Renal pelvis (tissue), 12 donors: ENCODE measurements at places on chromosomes 12 and 14.

- no peak for DNase-seq
Observed at GRCh38 chr12:130076752-130077151, 85.5 kb upstream of the FZD10 start.

DNA sequence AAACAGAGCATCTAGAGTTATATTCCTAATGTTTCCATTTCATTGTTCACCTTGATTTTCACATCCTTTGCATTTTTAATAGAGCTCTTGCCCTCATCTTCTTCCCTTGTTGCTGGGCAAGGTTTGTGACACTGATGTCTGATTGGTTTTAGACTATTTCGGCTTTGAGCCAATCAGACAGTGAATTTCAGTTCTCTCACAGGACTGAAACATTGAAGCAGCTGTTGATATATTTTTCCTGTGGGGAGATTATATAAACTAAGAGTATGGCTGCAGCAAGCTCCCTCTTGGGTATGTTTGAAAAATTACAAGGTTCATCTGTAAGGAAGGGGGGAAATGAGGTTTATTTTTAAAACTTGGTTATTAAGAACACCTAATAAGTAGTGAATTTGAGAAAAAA lies 51.2 kb downstream of the ATF7IP start:
- peak; percentile 51 for DNase-seq

DNA sequence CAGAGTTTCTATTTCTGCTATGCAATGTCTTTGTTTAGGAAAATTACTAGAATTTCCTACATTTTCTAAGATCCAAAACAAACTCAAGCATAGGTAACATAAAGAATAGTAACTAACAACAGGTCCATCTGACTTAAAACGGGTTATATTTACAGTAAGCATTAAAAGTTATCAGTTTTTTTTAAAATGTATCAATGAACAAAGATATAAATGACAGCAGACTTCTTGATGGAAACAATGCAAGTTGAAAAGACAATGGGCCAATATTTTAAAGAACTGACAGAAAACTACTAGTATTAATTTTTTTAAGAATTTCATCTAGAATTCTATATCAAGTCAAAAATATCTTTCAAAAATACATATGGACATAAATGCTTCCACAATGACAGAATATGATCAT lies 367.1 kb upstream of the MGAT4C start:
- no peak for DNase-seq

DNA sequence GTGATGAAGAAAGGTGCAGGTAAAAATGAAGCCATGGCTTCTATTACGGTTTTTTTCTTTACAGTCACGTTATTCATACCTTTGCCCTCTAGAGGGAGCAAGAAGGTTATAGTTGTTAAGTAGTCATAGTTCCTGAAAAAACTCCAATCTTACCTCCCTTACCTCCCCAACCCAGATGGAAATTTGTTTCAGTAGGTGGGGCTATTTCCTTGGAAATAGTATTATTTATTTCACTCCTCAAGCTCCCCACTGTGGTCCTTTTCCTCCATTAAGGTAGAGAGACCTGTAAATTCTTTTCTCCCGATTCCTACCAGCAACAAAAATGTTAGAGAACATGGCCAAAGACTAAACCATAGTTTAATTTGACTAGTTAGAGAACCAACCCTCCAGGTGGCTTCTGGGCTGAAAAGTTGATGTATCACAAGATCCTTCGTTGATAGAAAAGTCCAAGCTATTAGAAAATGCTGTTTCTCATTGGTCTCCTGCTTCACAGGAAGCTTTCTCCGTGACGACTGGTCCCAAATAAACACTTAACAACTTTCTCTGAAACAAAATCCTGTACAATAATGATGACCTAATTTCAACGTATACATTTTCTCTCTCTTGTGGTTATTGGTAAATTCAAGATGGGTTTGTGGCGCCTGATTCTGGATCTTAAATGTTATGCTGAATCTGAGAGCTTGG lies 43.5 kb downstream of the TMX1 start:
- DNase-seq: peak; percentile 86

GRCh38 chr14:99530407-99531155 lies 49.4 kb downstream of the CCNK start:
- DNase-seq: no peak

- no peak for DNase-seq
Observed at GRCh38 chr12:112233242-112233641, 107.9 kb downstream of the TRAFD1 start.

DNA sequence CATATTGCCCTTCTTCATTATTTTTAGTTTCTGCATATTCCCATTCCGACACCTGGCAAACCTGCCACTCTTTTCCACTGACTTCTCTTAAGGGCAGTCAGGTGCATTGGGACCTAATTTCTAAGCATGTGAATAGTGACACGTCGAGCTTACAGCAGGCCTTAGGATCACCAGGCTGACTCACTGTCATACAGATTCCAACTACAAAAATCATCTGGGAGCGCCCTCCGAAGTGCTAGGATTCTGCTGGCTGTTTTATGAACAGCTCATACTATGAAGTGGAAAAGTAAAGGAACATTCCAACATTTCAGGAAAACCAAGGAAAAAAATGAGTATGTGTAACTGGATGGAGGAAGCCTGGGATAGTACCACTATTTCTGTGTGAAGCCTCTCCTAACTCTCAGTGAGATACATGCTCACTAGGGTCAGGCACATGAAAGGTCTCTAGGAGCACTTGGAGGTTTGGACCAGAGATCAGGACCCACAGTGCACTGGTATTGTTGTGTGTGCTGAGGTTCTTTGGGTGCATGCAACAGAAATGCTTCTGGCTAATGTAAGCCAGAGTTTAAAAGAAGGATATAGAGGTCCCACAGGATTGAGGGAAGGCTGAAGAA lies 257.4 kb downstream of the ZFP36L1 start:
- DNase-seq: no peak

GRCh38 chr12:58008634-58009033 lies 67.3 kb downstream of the ATP23 start:
- DNase-seq: no peak

DNA sequence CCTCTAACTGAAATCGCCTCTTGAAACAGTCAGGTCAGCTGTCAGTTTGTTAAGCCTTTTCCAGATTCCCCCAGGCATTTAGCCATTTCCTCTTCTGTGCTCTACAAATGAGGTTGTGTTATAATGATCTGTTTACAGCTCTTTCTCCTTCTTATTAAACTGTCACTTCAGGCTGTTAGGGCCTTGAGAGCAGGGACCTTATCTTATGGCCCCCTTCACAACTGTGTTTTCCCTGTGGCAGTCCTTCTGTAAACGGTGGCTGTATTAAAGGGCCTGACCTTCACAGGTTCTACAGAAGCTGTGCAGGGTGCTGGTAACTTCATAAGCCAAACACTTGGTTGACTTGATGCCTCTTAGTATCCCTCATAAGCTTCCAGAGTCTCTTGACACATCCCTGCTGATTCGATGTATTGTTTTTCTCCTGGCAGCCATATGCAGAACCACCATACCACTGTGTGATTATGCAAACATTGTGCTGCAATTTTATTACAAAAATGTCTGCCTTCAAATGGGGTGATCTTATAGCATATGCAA lies 104.7 kb downstream of the PLEKHA5 start:
- DNase-seq: no peak

- no peak for DNase-seq
Observed at GRCh38 chr12:111642681-111643426, 42.9 kb downstream of the BRAP start.

GRCh38 chr12:67354322-67354721 lies 85.2 kb downstream of the CAND1 start:
- no peak for DNase-seq
